ENCODE measurements at places on chromosomes 3 and 15. TPM values are rescaled to one million over a fixed set of nuclear protein-coding genes. Genes with fewer than 3 reads are reported as not detected.

DAPK2 gene
- total RNA-seq: 5.5 TPM

CPLX3 gene
- total RNA-seq: not detected

PEX5L gene
- total RNA-seq: not detected

SLC27A2 gene
- total RNA-seq: 18.6 TPM

GRCh38 chr3:172550347-172550943, 27.2 kb upstream of the TNFSF10 start:
- no peak overlapping the region for H3K4me3 ChIP-seq
- H3K27me3 ChIP-seq: no peaks in the 10 kb centered on the region
- no peak for DNase-seq

- no peaks in the 10 kb centered on the region for H3K4me1 ChIP-seq
- H3K27ac ChIP-seq: no peak overlapping the region
- no peak overlapping the region for H3K4me3 ChIP-seq
- DNase-seq: no peak
- no peaks in the 10 kb centered on the region for H3K36me3 ChIP-seq
- no peaks in the 10 kb centered on the region for H3K27me3 ChIP-seq
Observed at GRCh38 chr3:124553178-124553577, 177.1 kb upstream of the UMPS start.

- no peaks in the 10 kb centered on the region for H3K36me3 ChIP-seq
- H3K4me1 ChIP-seq: no peaks in the 10 kb centered on the region
- no peaks in the 10 kb centered on the region for H3K27me3 ChIP-seq
- no peak overlapping the region for H3K4me3 ChIP-seq
- DNase-seq: no peak
Observed at GRCh38 chr3:171687064-171687463, 123.2 kb downstream of the PLD1 start.

DNA sequence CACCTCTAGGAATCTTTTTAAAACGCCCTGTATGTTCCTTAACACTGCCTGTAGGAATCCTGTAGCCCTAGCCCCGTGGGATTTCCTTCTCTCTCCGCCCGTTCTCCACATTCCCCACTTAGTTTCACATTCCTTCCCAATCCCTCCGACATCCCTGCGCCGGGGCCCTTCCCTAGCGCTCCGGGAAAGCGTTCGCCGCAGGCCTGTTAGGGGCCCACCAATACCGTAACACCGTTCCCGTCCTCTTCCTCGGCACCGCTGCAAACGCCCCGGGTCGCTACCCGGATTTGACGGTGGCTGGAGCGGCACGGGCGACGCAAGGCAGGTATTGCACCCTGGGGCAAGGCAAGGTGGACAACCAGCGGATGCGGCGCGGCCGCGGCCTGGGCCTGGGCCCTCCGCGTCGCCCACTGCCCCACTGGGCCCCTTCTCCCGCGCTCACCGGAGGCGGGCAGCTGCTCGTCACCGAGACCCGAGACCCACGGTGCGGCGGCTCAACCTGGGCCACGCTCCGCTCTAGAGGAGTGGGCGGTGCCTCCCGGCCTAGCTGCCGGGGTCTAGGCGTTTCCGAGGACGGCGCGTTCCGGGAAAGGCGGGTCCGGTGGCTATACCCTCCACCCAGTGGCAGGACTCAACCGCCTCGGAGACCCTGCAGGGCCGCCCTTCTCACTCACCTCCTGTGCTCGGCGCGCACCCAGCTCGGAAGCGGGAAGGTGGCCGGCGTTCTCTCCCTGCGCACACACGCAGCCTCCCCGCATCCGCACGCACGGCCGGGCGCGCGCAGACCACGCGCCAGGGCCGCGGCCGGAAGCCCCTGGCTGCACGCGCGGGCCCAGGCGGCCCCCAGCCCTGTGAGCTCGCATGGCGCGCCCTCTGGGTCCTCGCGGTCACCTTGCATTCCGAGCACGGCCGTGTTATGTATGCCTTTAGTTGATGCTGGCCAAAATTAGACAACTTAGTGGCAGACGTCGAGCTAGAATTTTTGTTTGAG, at the start of gene B3GALNT1:
B3GALNT1 (minus strand) TSS at position 789 of the 991 bp plus-strand sequence. CDS start 18,595 bp downstream, outside the sequence.
- no peaks in the 10 kb centered on the region for H3K27me3 ChIP-seq
- H3K27ac ChIP-seq: no peak within 1 kb of the TSS
- H3K4me1 ChIP-seq: no peaks in the 10 kb centered on the region
- DNase-seq: peak; percentile 3
- peak within 1 kb of the TSS; percentile 37 for H3K4me3 ChIP-seq

- no peaks in the 10 kb centered on the region for H3K27me3 ChIP-seq
- no peak overlapping the region for H3K4me3 ChIP-seq
- DNase-seq: no peak
- H3K36me3 ChIP-seq: no peaks in the 10 kb centered on the region
- H3K4me1 ChIP-seq: no peaks in the 10 kb centered on the region
Observed at GRCh38 chr3:146404436-146404835, 64.9 kb downstream of the PLSCR2 start.

- H3K4me3 ChIP-seq: no peak overlapping the region
- no peaks in the 10 kb centered on the region for H3K4me1 ChIP-seq
- no peaks in the 10 kb centered on the region for H3K27me3 ChIP-seq
- H3K36me3 ChIP-seq: no peaks in the 10 kb centered on the region
Observed at GRCh38 chr15:68028137-68028887, 25.8 kb upstream of the PIAS1 start.
